ENCODE measurements at places on chromosomes 12 and 14.

DNA sequence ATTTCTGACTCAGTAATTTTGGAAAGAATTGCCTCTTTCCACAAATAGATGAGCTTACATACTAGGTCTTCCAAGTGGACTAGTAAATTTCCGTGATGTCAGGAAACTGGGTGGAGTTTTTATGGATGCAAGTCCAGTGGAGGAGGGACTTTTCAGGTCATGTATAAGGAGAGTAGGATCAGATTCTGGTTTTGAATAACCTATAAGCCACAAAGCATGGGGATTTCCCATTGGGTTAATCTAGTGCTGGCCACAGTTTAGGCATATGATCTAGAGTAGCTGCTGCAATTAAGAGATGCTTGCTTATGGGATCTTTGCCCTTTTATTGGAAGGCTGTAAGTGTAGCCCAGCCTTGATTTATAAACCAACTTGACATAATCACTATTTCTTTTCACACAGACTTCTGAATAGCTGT is 33.8 kb downstream of the STK38L start:
- no peak for DNase-seq

DNA sequence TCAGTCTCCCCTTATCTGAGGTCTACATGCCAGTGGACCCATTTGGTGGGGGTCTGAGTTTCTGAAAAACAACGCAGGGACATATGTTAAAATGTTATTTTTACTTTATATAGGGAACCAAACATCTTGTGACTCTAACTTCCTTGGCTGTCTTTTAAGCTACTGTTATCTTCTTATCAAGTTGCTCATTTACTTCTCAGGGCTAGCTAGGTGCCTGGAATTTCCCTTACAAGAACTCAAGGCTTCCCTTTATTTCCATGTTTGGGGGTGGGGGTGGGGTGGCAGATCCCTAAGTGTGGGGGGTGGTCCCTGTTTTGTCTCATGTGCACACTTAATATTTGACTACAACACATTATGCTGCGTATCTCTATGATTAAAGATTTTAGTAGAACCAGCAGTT is 31.6 kb downstream of the PPP1R36 start:
- no peak for DNase-seq

- no peak for DNase-seq
These were observed 259.6 kb downstream of the AKAP6 start for GRCh38 chr14:32588448-32589320.

- no peak for DNase-seq
These were observed 8.6 kb upstream of the NXPH4 start for GRCh38 chr12:57207731-57208630.

- DNase-seq = no peak
These were observed 205.6 kb upstream of the RGS6 start for GRCh38 chr14:71726580-71727021.

DNA sequence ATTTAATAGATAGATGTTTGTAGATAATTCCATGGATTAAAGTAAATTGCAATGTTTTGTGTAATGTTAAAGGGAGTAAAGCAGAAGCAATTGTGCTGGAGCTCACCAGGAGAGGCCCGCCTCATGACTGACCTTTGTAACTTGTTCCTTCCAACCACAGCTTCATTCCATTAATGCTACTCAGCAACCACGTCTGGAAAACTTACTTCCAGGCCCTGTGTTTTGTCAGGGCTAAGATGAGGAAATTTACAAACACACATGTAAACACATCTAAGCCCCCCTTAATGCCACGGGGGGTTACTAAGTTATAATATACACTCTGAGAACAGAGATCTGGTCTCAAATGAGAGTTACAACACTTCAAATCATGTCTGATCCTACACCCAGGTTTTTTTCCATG is 12.4 kb downstream of the LUM start:
- no peak for DNase-seq

GRCh38 chr14:96051642-96052540 is 12.7 kb downstream of the C14orf132 start:
- no peak for DNase-seq

DNA sequence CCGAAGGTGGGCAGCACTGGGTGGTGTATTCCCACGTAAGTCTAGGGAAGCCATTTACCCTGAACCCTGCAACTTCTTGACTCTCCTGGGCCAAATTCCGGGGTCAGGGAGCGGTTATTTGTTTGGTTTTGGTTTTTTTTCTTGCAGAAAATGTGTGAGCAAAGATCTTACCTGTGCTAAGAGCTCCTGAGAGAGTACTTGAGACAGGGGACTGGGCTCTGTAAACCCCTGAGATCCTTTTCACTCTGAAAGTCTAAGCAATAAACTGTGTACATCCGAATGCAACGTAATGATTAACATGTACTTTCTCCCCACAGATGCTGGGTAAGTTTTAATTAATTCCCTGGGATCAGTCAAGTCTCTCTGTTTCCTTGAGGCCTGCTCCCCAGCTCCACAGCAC is 21.5 kb downstream of the OR10P1 start:
- no peak for DNase-seq

GRCh38 chr14:77812028-77812427 is 12.1 kb downstream of the ADCK1 start:
- DNase-seq = no peak

DNA sequence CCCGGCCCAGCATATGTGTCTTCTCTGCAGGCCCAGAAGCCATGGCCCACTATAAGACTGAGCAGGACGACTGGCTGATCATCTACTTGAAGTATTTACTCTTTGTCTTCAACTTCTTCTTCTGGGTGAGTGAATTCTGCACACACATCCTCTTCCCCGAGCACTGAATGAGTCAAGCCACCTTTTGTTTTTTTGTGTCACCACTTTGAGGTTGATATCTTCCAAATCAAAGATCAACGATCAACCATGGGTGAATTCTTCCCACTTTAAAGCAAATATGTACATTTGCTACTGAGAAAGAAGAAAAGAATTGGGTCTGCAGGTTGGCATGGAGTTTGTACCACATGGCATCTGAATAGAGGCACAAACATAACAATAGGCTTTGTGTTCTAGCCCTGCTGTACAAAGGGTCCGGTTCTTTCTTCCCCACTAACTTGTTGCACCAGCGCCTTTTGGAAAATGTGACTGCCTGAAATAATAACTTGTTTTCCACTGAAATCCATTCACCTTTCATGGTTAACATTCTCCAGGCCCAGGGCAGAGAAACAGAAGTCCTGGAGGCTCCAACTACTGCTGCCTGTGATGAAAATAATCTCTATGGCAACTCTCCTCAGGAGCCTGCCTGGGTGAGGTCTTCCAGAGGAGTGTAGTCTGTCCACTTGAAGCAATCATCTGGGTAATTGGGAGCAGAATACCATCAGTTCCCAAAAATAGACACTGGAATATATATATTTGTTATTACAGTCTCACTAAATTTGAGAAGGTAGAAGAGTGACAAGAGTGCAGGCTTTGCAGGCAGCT is 27.6 kb downstream of the TSPAN11 start:
- DNase-seq = no peak

GRCh38 chr12:30796313-30796780 is 41.6 kb upstream of the CAPRIN2 start:
- DNase-seq = no peak

GRCh38 chr12:94263011-94263811 is 114.8 kb downstream of the PLXNC1 start:
- DNase-seq = no peak

- DNase-seq = no peak
These were observed 21.9 kb downstream of the YBX3 start for GRCh38 chr12:10701131-10701681.

- no peak for DNase-seq
These were observed 27.6 kb upstream of the ETV6 start for GRCh38 chr12:11621797-11622423.

- no peak for DNase-seq
These were observed 29.8 kb downstream of the GPATCH2L start for GRCh38 chr14:76181546-76181945.

DNA sequence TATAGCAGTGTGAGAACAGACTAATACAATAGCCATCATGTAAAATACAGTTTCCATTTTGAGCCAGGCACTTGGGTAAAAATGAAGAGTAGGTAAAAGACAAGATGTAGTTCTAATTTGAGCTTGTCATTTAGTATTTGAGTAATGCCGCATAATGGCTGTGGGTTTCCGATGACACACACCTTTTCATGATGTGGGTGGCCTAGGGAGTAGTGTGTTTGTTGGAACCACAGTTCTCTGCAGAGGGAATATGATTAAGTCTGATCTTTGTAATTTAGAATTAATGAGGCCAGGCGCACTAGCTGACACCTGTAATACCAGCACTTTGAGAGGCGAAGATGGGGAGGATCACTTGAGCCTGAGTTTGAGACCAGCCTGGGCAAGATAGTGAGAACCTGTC is 61.8 kb downstream of the RCOR1 start:
- DNase-seq = no peak

DNA sequence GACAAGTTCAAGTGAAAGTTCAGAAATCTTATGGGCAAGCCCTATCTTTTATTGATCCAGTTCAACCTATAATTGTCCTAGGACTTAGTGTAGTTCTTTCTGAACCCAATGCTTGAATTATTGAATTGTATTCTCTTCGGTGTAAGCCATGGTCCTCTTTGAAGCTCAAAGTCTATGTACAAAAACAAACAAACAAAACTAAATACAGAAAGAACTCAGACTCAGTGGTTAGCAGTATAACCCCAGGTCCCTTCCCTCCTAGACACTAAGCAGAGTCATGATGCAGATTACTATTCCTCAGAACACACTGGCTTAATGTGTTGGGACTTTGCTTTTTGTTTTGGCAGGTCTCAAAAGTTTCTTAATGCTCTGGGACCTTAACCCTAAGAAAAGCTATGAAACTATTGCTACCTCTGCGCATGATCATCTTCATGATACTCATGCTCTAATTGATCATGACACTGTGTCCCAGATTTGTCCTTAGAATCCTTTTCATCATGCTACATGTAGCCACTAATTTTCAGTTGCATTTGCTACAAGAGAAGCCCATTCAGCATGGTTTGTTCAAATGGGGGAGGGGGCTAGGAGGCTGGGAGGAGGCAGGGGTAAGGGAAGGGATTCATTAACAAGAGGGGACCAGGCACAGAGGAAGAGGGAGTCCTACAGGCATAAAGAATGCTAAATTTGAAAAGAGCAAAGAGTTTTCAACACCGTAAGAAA is 35.1 kb upstream of the NAA30 start:
- no peak for DNase-seq

- no peak for DNase-seq
These were observed 350.3 kb downstream of the GXYLT1 start for GRCh38 chr12:41794336-41794735.

DNA sequence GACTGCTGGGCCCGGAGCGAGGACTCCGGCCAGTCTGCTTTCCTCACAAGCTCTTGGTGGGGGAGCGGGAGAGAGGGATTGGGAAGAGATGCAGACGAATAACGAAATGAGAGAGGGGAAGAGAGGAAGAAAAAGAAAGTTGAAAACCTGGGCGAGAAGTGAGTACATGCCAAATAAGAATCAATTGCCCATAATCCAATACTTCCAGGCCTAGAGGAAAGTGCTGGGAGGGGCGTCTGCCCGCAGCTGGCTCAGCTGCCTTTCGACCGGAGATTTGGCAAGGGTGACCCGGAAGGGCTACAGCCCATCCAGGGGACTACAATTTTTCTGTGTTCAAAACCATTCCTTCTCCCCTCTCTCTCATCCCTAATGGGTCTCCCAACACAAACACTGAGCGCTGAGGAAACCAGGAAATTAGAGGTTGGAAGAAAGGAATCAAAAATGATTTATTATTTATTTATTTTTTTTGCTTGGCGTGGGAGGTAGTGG is 4.9 kb downstream of the NKX2-1 start:
- DNase-seq = no peak

- no peak for DNase-seq
These were observed 21.8 kb upstream of the GXYLT1 start for GRCh38 chr12:42166501-42166900.

DNA sequence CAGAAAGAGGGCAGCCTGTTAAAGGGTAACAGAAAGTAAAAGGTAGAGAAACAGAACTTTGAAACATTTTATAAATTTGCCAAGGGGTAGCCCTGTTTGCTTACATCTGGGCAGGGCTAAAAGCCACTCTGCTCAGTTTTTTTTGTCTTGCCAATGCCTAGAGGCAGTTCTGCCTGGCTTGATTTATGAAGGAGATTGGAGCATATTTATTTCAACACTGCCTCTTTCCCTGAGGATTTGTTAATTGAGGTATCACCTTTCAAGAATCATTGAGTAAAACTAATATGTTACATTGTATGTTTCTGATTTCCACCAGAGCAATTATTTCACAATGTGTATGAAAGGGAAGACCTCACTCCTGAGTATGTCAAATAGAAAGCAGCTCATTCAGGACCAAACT is 160.8 kb downstream of the GXYLT1 start:
- no peak for DNase-seq

GRCh38 chr14:33534632-33535031 is 416.2 kb downstream of the EGLN3 start:
- DNase-seq = no peak

DNA sequence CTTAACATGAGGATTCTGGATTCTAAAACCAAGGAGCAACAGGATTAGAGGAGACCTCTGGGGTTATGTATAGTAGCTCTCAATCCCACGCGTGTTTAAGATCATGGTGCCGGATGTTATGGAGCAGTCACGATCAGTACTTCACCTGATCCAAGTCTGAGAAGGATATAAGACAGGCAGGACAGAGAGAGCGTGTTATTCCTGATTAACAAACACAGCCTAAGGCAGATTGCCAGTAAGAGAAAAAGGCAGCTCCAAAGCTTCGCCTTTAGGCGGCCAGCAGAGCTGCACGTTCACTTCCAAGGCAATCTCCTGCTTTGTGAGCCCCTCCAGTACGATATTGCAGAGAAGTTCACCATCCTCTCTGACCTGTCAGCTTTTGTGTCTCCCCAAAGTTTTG is 5.5 kb downstream of the SETD3 start:
- DNase-seq = no peak

- DNase-seq = no peak
These were observed 711 bp downstream of the SBNO1 start for GRCh38 chr12:123363740-123364531.

- no peak for DNase-seq
These were observed 180.2 kb downstream of the ACSS3 start for GRCh38 chr12:81257947-81258551.

- no peak for DNase-seq
These were observed 57.9 kb upstream of the TMX1 start for GRCh38 chr14:51182131-51182565.

DNA sequence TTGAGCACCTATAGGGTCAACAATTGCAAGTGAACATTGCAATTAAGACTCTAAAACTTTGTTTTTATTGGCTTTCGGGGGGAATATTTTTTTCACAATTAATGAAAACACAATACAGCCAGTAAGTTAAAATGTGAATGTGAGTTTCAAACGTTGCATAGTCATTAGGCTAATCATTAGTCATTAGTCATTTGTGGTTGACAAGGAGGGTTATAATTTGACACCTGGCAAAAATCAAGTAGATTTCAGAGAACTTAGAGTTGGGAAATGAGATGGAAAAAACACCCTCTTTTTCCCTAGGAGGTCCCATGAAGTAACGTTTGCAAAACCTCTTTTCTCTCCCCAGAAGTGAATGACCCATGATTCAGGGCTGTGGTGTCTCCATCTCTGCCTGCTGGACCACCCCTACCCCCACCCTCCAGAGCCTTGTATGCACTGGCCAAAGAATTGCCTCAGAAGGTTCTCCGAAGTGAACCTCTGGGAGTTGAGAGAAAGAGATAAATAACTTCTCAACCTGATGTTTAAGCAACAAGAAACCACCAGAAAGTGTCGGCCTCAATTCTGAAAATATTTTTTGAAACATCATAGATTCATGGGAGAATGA is 196.3 kb downstream of the PAX9 start:
- DNase-seq = peak; percentile 2

All from NK-92 treated with Interleukin-12 subunit alpha and Interleukin-12 subunit beta, amount 100 ng/mL, for 24 hours (cell line).